ENCODE measurements at places on chromosomes 6 and 20.

DNA sequence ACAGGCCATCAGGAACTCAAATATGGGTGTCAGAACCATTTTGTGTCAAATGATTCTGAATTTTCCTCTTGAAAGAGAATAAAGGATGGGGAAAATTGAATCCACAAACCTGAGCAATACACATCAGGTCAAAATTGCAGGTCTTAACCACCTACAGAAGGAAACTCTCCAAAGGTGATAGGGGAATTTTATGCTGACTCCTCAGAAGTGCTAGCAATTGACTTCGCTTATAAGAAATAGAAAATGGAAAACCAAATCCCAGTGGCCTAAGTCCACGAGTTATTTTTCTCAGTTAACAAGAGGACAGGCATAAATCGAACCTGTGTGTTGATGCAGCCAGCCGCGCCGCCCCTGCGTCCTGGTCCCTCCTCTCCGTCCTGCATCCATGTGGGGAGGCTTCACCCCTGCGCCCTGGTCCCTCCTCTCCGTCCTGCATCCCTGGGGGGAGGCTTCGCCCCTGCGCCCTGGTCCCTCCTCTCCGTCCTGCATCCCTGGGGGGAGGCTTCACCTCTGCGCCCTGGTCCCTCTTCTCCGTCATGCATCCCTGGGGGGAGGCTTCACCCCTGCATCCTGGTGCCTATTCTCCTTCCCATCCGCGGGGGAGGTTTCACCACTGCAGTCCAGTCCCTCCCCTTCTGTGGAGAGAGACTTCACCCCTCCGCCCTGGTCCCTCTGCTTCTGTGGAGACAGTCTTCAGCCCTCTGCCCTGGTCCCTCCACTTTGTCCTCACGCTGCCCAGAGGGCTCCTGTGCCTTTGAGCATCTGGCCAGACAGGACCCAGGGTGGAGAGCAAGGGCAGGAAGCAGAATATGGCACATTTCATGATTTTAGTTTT is 230.3 kb downstream of the SMOC2 start:
- DNase-seq, result no peak

GRCh38 chr6:41720262-41720620 is 15.2 kb downstream of the TFEB start:
- DNase-seq, result no peak

DNA sequence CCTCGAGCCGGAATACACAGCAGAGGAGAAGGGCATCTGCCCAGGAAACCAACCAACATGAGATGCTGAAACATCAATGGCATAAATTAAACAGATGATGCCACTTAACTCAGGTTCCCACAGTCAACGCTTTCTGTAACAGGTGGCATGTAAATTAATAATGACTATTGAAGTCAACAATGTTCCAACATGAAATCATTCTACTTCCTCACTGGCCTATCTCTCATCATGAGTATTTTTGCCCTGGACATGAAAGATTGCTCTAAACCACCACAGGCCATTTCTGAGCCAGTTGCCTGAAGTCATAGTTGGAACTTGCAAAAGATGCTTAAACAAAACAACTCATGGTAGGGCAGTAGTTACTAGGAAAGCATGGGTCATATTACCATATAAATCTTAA is 397.9 kb upstream of the JARID2 start:
- no peak for DNase-seq

GRCh38 chr6:21648475-21649050 is 55.0 kb downstream of the SOX4 start:
- peak; percentile 24 for DNase-seq

DNA sequence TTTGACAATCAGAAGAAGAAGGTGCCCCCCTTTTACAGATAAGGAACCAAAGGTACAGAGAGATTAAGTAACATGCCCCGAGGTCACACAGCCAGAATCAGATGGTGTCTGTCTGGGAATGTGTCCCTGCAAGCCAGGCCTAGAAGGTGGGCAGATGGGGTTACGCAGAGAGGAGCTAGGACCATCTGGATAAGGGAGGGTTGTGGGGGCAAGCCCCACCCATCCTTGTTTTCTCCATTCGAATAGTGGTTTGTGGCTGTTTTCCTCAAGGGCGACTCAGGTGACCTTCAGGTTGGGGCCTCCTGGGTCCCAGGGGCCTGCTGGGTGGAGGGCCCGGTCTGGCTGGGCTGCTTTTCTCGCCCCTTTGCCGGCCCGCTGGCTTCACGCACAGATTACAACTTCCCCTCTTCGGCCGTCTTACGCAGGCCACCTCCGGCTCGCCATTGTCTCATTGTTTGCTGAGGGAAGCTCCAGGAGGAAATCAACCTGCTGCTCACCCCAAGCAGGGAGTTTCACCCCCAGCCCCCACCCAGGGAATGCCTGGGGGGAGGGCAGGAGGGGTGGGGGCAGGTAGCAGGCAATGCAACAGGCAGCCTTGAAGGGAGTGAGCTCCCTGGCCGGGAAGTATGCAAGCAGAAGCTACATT is 30.8 kb upstream of the CSNK2A1 start:
- no peak for DNase-seq

- no peak for DNase-seq
These were observed 23.1 kb downstream of the ZNF451 start for GRCh38 chr6:57113105-57113504.

DNA sequence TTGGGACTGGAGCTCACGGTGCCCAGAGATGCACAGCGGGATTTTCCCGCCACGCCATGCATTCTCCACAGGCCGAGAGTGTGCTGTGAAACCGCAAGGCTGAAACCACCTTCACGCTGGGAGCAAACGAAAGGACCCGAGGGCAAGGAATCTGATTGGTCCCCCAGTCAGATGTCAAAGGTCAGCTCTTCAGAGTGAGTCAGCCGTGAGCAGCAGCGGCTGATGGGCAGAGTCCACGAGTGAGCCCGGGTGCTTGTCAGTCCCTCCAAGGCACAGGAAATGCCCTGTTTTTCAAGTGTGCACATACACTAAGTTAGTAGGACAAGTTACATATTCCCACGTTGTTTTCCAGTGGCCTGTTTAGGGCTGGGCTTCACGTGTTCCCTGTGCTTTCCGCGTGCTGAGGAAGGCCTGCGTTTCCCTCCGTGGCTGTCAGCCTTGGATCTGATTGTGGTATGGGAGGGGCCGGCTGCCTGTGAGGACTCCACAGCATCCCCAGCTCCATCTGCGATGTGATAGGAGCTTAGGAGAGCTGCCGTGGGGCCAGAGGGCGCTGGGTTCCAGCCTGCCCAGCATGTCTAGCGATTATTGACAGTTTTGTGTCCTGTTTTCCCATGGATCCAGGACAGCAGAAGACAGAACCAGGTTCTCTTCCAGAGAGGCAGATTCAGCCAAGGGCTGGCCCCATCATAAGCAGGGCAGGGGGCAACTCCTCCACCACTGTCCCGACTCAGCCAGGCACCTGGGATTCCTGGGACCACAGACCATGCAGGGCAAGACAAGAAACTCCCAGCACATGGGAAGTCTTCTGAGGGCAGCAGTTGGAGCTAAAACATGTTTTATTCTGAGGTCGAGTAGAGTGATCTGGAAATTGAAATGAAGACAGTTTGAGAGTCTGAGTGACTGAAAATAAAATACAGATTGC is 38.2 kb upstream of the FRMD1 start:
- DNase-seq, result no peak

- DNase-seq, result no peak
These were observed 295.6 kb downstream of the ZFAND3 start for GRCh38 chr6:38114976-38115625.

DNA sequence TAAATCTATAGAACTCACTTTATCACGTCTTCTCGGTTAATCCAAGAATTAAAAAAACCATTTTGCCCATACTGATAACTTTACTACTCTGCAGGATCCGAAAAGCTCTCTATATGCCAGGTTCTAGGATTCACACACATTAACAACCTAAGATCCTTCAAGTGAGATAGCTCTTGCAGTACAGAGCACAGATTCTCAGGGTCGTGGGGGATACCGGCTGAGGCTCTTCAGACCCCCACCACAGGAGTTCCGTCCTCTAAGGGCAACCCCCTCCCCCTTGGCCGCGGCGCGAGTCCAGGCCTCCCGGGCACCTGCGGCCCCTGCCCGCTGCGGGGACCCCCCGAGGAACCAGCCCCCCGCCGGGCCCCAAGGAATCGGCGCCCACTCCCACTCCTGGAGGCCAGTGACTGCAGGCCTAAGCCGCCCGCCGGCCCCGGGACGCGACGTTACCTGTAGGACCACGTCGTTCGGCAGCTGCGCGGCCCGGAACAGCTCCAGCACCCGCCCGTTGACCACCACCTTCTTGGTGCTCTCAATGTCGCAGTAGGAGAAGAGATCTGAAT is 892 bp downstream of the REPS1 start:
- no peak for DNase-seq

DNA sequence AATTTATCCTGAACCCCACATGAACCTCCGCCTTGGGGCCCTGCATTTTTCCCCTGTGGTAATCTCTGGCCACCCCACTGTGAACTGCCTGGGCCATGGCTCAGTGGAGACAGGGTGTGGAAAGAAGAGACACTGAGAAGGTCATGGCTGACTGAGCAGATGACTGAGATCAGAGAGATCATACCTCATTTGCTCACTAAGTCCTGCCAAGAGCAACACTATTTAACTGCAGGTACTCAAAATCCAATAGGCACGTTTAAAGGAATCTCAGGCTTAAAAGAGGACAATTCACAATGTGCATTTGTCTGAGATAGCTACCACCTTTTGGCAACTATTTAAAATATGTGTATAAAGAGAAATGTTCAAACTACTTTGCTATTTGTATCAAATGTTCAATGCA is 305.0 kb downstream of the GMDS start:
- no peak for DNase-seq

DNA sequence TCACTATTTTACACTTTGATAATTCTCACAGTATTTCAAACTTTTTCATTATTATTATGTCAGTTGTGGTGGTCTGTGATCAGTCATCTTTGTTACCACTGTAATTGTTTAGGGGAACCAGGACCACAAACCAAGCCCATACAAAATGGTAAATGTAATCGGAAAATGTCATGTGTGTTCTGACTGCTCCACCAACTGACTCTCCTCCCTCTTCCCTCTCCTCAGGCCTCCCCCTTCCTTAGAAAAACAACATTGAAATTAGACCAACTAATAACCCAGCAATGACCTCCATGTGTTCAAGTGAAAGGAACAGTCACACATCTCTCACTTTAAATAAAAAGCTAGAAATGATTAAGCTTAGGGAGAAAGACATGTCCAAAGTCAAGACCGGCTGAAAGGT is 63.8 kb downstream of the GMDS start:
- no peak for DNase-seq

GRCh38 chr6:79261666-79262065 is 27.2 kb upstream of the HMGN3 start:
- no peak for DNase-seq

DNA sequence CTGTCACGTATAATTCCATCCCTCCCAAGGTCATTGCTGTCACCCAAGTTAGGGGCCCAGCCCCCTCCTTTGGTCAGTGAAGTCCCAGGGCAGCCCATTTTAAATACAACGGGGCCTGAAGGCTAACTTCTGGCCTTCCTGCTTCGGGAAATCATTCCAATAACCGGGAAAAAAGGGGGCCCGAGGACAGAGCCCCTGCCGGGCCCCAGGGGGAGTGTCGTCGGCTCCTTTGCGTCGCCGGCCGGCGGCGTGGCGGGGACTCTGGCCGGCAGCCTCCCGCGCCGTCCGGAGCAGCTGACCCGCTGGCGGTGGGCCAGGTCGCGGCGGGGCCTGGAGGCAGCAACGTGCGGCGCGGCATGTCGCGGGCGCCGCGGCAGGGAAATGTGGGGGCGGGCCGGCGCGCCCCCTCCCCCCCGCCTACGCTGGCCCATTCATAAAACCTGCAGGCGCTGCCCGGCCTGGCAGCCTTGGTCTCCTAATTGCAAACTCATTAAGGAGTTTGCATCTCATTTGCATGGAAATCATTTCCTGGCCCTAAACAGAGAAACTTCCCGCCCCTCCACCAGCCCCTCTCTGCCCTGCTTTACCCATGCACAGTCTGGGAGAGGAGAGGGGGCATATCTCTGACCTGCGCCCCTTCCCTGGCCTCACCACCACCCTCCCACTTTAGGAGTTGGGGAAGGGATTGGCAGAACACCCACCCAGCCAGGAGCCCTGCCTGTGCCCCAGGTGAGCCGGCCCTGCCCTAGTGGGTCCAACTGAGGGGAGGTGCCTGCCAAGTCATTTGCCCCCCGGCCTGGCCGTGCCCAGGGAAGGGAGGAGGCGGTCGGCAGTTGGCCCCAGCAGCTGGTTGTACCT is 50.7 kb downstream of the MRPL14 start:
- no peak for DNase-seq

GRCh38 chr6:35085359-35086281 is 55.5 kb downstream of the TCP11 start:
- no peak for DNase-seq

GRCh38 chr20:61807471-61808160 is 258.1 kb downstream of the TAF4 start:
- no peak for DNase-seq

- DNase-seq, result no peak
These were observed 7.3 kb downstream of the KCNK5 start for GRCh38 chr6:39221779-39222641.

GRCh38 chr20:6116758-6117157 is 6.1 kb downstream of the FERMT1 start:
- DNase-seq, result no peak

DNA sequence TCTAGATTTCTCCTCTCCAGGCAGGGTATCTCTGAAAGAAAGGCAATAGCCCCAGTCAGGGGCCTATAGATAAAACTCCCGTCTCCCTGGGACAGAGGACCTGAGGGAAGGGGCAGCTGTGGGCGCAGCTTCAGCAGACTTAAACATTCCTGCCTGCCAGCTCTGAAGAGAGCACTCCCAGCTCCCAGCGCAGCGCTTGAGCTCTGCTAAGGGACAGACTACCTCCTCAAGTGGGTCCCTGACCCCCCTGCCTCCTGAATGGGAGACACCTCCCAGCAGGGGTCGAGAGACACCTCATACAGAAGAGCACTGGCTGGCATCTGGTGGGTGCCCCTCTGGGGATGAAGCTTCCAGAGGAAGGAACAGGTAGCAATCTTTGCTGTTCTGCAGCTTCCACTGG is 556.9 kb downstream of the EPM2A start:
- no peak for DNase-seq

GRCh38 chr6:105500693-105501092 is 97.8 kb upstream of the PREP start:
- no peak for DNase-seq

- no peak for DNase-seq
These were observed 57.5 kb upstream of the IL20RA start for GRCh38 chr6:137102050-137102848.

DNA sequence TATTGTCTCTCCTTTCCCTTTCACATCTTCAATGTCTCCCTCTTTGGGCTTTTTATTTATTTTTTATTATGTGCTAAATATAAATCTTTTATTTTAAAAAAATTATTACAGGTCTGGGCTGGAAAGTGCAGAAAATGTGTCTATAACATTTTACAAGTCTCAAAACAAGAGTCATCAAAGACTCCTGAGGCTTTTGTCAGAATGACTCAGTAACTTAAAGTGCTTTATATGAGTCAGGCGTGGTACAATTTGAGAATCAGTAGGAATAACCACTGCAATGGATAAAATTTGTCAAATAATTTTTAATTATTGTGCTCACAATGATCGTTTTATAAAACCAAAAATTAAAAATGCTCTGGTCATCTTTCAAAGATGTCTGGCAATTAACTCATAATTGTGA is 193.9 kb downstream of the MMUT start:
- no peak for DNase-seq

- no peak for DNase-seq
These were observed 1.0 kb downstream of the GMEB2 start for GRCh38 chr20:63625771-63626423.
